ENCODE measurements at places on chromosomes 2 and 18.

GRCh38 chr2:147910990-147911473 is 66.2 kb downstream of the ACVR2A start:
- H3K4me1 ChIP-seq: peaks cover 11% of the 10 kb centered on the region
- no peaks in the 10 kb centered on the region for H3K36me3 ChIP-seq
- peaks cover 2% of the 10 kb centered on the region for H3K27me3 ChIP-seq
- peak; percentile 4 for DNase-seq

DNA sequence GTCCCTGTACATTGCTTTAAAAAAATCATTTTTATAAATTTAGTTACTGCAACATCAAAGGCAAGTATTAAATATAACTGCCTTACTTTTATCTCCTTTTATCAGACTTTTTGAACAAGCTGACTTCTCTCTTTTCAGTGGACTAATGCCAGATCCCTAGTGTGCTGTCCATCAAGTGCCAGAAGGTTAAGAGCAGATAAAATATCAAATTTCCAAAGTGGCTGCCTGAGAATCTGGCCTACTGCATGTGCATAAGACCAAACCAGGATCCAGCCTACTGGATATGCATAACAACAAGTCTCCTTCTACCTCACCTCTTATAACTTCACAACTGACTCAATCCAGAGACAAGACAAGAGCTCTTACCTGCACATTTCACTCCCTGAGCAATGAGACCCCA is 59.8 kb upstream of the CHRNA1 start:
- no peaks in the 10 kb centered on the region for H3K27me3 ChIP-seq
- no peaks in the 10 kb centered on the region for H3K36me3 ChIP-seq
- no peaks in the 10 kb centered on the region for H3K4me1 ChIP-seq
- H3K4me3 ChIP-seq: no peak overlapping the region
- no peak overlapping the region for H3K27ac ChIP-seq
- no peak for DNase-seq

DNA sequence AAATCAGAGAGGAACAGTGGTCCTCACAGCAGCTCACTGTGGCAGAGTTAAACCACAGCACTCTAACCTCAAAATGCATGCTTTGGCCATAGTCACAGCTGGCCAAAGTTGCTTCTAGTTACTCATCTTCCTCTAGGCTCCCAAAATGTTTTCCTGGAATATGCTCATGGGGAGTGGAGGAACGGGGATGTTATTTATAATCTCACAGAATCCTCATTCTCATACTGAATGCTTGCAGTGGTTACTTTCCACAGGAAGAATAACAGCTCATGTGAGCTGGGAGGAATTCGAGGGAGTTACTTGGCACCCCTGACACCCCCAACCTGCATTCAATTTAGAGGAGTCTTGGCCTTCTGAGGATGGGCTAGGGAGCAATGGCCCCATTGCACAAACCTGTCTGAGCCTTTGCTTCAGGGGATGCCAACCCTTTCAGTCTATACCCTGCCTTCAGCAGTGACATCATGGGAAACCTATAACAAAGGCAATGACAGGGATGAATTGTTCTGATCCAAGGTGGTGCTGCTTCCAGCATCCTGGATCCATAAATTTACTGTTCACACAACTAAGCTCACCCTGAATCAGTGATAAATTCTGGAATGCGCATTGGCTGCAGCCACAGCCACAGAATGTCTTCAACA is 22.4 kb upstream of the CCBE1 start:
- no peak for DNase-seq
- H3K36me3 ChIP-seq: no peaks in the 10 kb centered on the region
- H3K27ac ChIP-seq: no peak overlapping the region
- H3K4me3 ChIP-seq: no peak overlapping the region

DNA sequence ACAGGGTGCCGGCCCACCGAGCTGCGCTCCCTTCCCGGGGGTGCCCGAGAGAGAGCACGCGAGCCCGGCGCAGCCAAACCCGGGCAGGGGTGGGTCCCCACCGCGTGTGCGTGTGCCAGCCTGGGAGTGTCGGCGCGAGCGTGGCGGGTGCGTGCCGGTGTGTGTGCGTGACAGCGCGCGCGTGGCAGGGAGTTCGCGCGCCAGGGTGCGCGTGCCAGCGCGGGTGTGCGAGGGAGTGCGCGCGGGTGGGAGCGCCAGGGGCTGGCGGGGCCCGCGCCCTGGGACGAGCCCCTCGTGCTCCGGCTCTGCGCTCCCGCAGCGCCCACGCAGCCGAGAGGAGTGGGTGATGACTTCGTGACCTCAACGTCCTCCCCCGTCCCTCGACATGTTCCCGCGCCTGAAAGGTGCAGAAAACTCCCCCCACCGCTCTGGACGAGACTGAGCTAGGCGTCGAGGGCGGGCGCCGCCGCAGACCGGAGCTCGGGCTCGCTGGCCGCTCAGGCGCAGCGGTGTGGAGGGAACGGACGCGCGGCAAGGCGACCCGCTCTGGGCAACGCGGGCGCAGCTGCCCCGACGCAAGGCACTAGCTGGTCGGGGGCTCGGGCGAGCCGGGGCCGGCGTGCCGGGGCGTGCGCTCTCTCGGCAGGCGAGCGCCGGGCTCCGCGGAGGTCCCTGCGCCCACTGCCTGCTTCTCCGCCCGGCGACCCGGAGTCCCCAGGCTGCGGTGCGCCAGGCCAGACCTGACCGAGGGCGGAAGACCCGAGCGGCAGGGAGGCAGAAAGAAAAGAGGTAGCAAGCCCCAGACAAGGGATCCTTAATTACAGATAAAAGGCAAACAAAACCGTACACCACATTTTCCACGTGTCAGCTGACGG is 582.8 kb downstream of the ZEB2 start:
- no peak for DNase-seq
- peaks cover 14% of the 10 kb centered on the region for H3K4me1 ChIP-seq
- H3K36me3 ChIP-seq: no peaks in the 10 kb centered on the region
- no peak overlapping the region for H3K27ac ChIP-seq

DNA sequence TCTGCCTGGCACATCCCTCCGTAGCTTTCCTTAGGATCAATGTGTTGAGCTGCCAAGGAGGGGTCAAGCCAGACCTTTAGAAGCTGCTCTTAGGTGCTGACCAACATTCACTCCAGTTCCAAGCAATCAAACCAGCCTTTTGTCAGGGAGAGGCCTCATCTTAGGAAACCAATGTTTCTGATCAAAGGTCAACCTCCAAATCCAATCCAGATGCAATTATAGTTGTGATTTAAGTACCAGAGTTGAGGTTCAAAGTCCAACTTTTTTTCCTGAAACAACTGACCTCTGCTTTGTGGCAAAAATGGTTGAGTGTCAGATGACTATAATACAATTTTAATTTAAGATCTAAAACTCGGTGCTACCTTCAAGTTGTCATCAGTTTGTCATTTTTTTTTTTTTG is 303.4 kb downstream of the ALK start:
- H3K4me3 ChIP-seq: no peak overlapping the region
- no peak overlapping the region for H3K27ac ChIP-seq
- H3K4me1 ChIP-seq: no peaks in the 10 kb centered on the region
- peaks cover 5% of the 10 kb centered on the region for H3K27me3 ChIP-seq
- no peak for DNase-seq

DNA sequence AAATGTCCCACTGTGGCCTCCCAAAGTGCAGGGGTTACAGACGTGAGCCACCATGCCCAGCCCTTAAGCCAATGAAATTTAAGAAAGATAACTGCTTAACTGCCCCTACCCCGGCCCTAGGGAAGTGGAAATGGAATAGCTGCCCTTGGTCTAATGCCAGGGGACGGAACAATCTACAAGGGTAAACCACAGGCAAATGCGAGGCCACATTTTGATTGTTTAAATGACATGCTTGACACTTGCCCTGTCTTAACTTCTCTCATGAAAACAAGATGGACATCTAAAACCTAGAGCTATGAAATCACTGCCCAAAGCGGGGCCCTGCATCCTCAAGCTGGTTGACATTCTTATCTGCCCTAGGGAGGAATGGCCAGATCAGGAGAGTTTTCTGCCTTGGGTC is 5.5 kb upstream of the ITSN2 start:
- H3K4me3 ChIP-seq: no peak overlapping the region
- H3K27me3 ChIP-seq: peaks cover 3% of the 10 kb centered on the region
- no peak for DNase-seq
- peaks cover 5% of the 10 kb centered on the region for H3K4me1 ChIP-seq
- H3K36me3 ChIP-seq: no peaks in the 10 kb centered on the region
- no peak overlapping the region for H3K27ac ChIP-seq

- DNase-seq: no peak
- H3K4me3 ChIP-seq: no peak overlapping the region
- H3K27ac ChIP-seq: no peak overlapping the region
- H3K27me3 ChIP-seq: no peaks in the 10 kb centered on the region
- no peaks in the 10 kb centered on the region for H3K36me3 ChIP-seq
These were observed 720.5 kb downstream of the MBD2 start for GRCh38 chr18:53503914-53504441.

DNA sequence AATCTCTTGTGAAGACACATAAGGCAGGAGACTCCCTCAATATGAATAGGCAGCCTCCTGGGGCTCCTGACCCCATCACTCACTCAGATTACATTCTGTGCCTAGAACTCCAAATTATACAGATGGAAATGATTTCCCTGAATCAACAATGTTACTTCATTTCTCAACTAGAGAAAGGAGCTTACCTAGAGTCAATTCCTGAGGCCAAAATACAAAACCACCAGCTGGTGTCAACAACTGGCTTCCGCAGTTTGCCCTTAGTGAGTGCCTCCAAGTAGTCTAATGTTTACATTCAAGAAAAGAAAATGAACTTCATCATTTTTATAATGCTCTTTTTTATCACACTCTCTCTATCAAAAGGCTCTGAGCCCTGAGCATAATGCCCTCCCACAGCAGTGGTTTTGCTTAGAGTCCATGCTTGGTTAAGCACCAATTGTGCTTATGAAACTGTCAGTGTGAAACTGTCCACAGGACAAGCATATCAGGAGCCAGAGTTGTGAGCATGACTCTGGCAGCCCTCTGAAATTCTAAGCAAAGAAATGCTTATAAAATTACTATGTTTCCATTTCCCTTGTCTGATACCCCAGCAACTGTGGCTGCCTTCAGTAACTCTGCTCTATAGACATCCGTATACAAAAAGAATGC is 305.7 kb upstream of the PKDCC start:
- no peak overlapping the region for H3K4me3 ChIP-seq
- DNase-seq: no peak

DNA sequence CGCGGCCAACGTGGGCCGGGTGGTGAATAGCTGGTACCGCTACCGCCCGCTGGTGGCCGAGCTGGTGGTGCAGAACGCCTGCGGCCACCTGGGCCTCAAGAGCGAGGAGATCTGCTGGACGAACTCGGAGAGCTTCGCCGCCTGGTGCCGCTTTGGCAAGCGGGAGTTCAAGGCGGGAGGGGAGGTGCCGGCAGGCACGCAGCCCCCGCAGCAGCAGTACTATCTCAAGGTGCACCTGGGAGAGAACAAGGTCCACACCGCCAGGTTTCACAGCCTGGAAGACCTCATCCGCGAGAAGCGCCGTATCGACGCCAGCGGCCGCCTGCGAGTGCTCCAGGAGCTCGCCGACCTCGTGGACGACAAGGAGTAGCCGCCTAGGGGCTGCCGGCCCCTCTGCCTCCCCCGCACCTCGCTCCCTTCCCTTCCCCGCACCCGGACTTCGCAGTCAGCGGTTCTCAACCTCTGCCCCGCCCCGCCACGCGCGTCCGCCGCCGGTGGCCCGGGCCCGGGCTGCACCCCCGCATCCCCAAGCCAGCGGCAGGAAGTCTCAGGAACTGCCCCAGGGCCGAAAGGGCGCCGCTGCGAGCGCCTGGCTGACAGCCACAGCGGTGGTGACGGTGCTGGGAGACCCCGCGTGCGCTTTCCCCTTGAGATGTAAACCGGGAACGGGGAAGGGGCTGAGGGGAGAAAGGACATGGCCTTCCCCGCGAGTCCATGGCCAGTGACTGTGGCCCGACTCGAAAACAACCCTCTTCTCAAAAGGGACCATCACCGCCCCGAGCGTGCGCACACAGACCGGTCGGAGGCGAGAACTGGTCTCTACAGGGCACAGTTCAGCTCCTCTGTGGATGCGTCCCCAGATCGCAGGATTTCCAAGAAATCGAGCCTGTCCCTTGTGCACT is 2.2 kb downstream of the LRATD1 start:
- no peaks in the 10 kb centered on the region for H3K36me3 ChIP-seq
- no peak overlapping the region for H3K27ac ChIP-seq
- no peak for DNase-seq

- no peaks in the 10 kb centered on the region for H3K36me3 ChIP-seq
- H3K27ac ChIP-seq: no peak overlapping the region
- no peaks in the 10 kb centered on the region for H3K27me3 ChIP-seq
- DNase-seq: no peak
- H3K4me3 ChIP-seq: no peak overlapping the region
- H3K4me1 ChIP-seq: peaks cover 5% of the 10 kb centered on the region
These were observed 90.3 kb upstream of the SNTG2 start for GRCh38 chr2:860259-860855.

DNA sequence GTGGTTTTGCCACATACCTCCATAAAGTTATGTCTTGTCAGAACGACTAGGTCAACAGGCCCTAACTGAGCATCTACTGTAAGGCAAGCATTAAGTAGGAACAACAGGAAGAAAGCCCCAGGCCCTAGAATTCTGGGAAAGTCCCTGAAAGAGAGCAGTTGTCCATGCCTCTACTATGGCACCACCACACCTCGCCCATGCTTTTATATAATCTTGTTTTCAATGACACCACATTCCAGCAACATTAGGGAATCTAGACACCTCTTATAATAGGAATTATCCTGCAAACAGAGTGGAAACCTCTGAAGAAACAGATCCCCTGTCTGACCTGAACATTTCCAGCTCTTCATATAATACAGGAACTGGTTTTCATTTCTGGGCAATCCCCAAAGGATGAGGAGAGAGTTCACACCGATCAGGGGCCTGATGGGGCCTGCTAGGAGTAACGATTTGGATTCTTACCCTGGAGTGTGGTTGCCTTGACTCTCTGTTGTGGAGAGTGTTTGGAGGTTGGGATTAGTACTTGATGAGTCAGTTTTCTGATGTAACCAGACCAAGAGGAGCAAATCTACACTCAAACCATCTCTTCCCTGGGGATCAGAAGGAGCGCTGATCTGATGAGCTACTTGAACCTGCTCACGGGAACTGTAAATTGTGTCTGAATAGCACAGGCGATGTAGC is 31.9 kb upstream of the CEP68 start:
- H3K4me1 ChIP-seq: peaks cover 13% of the 10 kb centered on the region
- no peak for DNase-seq
- no peak overlapping the region for H3K4me3 ChIP-seq
- no peak overlapping the region for H3K27ac ChIP-seq
- peaks cover 14% of the 10 kb centered on the region for H3K36me3 ChIP-seq
- H3K27me3 ChIP-seq: no peaks in the 10 kb centered on the region
